ENCODE measurements at places on chromosomes 5 and 9. TPM values are rescaled to one million over a fixed set of nuclear protein-coding genes. Genes with fewer than 3 reads are reported as not detected.

Gene ARHGEF37
- total RNA-seq = 0.26 TPM

Gene RNF183
- not detected for total RNA-seq

Gene GAPVD1
- total RNA-seq = 28.6 TPM

Gene C9orf153
- not detected for total RNA-seq

Gene SAPCD2
- total RNA-seq = 59.9 TPM

Gene LOX
- 0.44 TPM for total RNA-seq

Gene F12
- 3.2 TPM for total RNA-seq

Gene HMCN2
- 5.2 TPM for total RNA-seq

Gene ECM2
- total RNA-seq = not detected

Gene PRLR
- 2.0 TPM for total RNA-seq

Gene FOXD4L3
- total RNA-seq = not detected

Gene RALGPS1
- 8.8 TPM for total RNA-seq

Gene SUSD1
- total RNA-seq = 3.5 TPM

Gene CKMT2
- 1.2 TPM for total RNA-seq

Gene MARVELD2
- total RNA-seq = 15.6 TPM

Gene CAMK2A
- not detected for total RNA-seq

Gene GBA2
- 75.2 TPM for total RNA-seq

Gene LCN9
- total RNA-seq = 0.44 TPM

Gene PCDHGA9
- 0.04 TPM for total RNA-seq

Gene C5orf58
- total RNA-seq = 4.3 TPM

Gene SH3GL2
- 0.67 TPM for total RNA-seq

Gene ZFP2
- 0.28 TPM for total RNA-seq

Gene GRM6
- not detected for total RNA-seq

Gene ERCC8
- 20.7 TPM for total RNA-seq

Gene OR13F1
- not detected for total RNA-seq

Gene SPZ1
- total RNA-seq = not detected

Gene NRARP
- 34.8 TPM for total RNA-seq

Gene CDC20B
- total RNA-seq = not detected

Gene GDF9
- 0.22 TPM for total RNA-seq

Gene INSYN2B
- not detected for total RNA-seq

Gene BHMT2
- total RNA-seq = not detected

Gene TXNDC8
- not detected for total RNA-seq

Gene GMCL2
- not detected for total RNA-seq

Gene SEPTIN8
- total RNA-seq = 10.5 TPM

Gene LHX3
- not detected for total RNA-seq

Gene TNFSF15
- not detected for total RNA-seq

Gene RAI14
- total RNA-seq = 65.4 TPM

Gene CDH9
- 0.90 TPM for total RNA-seq

Gene TEX48
- not detected for total RNA-seq

Gene MARCHF6
- total RNA-seq = 55.4 TPM

Gene SIGMAR1
- 138 TPM for total RNA-seq

Gene TEK
- total RNA-seq = 0.37 TPM

Gene OBP2B
- total RNA-seq = not detected

Gene MAMDC4
- 1.2 TPM for total RNA-seq

Gene CDKN2B-AS1
- 0.07 TPM for total RNA-seq

Gene SLC4A9
- 0.33 TPM for total RNA-seq

Gene PHAX
- 43.1 TPM for total RNA-seq

Gene MIGA2
- 33.8 TPM for total RNA-seq

Gene CDX1
- total RNA-seq = 0.62 TPM

Gene ACTBL2
- total RNA-seq = not detected

Gene PCDHGC5
- total RNA-seq = 0.44 TPM

Gene GPX8
- total RNA-seq = 41.3 TPM

Gene CCL27
- 0.41 TPM for total RNA-seq

Gene HSD17B4
- 409 TPM for total RNA-seq

Gene DIPK1B
- 75.7 TPM for total RNA-seq

Gene PCDHGA2
- total RNA-seq = not detected

Gene CDC23
- total RNA-seq = 62.8 TPM

Gene ZNF354C
- 0.07 TPM for total RNA-seq

Data from H7 (cell line).